ENCODE measurements at places on chromosomes 4 and X.

DNA sequence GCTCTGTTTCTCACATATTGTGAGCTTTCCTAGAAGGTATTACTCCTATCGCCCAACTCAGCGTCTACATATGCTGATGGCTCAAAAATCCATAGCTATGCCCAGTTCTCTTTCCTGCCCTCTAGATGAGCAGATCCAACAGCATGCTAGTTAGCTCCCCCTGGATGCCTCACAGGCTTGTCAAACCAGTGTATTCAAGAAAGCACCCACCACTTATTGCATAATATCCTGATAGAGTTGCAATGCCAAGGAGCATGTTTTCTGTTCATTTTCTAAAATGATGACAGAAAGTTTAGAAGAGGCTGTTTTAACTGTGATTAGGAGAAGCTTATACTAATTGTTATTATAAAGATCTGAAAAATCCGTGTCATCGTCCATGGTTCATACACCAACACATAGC is 1.9 kb upstream of the PACRGL start:
- no peak for DNase-seq

GRCh38 chrX:18696653-18697052 is 10.8 kb upstream of the PPEF1 start:
- DNase-seq: no peak

GRCh38 chr4:56307423-56307822 is 79.9 kb downstream of the AASDH start:
- no peak for DNase-seq

- DNase-seq: no peak
Measured at GRCh38 chr4:110104661-110105060, 93.8 kb downstream of the ELOVL6 start.

GRCh38 chr4:84024405-84024804 is 474.7 kb downstream of the NKX6-1 start:
- DNase-seq: no peak

GRCh38 chr4:115873048-115873447 is 759.6 kb upstream of the NDST4 start:
- no peak for DNase-seq

DNA sequence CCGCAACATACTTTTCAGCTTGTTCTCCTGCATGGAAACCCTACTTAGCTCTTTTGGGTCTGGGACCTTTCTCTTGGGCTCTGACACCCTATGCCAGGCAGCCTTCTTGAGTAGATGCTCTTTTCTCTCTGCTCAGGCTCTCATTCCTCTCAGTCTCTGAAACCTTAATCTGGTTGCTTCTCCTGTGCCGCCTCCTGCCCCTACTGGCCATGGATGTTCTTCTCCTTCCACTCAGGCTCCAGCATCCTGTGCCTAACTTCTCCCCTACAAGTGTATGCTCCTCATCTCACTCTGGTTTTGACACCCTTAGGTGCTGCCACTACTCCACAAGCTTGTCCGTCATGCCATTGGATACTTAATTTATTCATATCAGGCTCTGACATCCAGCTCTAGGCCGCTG is 15.2 kb downstream of the BLTP1 start:
- no peak for DNase-seq

DNA sequence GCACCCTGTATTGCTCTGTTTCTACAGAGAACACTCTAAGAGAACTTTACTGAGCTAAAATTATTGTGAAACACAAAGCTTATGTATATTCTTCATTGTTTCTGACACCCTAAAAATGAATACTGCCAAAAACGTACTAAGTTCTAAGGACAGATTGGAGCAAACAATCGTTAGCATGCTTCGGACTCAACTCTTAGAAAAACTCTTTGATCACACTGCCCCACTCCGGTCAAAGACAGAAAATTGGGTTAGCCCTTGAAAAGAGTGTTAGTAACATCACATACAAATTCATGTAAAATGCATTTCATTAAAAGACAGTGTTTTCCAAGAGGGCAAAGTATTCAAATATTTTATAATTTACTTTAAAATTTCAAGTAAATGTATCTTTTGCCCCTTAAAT is 177.4 kb downstream of the DCHS2 start:
- DNase-seq: no peak

GRCh38 chr4:170089274-170089667 is 485 bp downstream of the AADAT start:
- DNase-seq: no peak

GRCh38 chr4:821181-821591 is 4.7 kb downstream of the CPLX1 start:
- DNase-seq: no peak

GRCh38 chr4:169840554-169840953 is 82.8 kb upstream of the HPF1 start:
- no peak for DNase-seq

- no peak for DNase-seq
Measured at GRCh38 chr4:82463221-82463620, 32.8 kb downstream of the ENOPH1 start.

GRCh38 chrX:24080704-24081103 is 25.9 kb downstream of the EIF2S3 start:
- DNase-seq: no peak

- DNase-seq: no peak
Measured at GRCh38 chr4:183329954-183330742, 7.9 kb upstream of the CLDN24 start.

DNA sequence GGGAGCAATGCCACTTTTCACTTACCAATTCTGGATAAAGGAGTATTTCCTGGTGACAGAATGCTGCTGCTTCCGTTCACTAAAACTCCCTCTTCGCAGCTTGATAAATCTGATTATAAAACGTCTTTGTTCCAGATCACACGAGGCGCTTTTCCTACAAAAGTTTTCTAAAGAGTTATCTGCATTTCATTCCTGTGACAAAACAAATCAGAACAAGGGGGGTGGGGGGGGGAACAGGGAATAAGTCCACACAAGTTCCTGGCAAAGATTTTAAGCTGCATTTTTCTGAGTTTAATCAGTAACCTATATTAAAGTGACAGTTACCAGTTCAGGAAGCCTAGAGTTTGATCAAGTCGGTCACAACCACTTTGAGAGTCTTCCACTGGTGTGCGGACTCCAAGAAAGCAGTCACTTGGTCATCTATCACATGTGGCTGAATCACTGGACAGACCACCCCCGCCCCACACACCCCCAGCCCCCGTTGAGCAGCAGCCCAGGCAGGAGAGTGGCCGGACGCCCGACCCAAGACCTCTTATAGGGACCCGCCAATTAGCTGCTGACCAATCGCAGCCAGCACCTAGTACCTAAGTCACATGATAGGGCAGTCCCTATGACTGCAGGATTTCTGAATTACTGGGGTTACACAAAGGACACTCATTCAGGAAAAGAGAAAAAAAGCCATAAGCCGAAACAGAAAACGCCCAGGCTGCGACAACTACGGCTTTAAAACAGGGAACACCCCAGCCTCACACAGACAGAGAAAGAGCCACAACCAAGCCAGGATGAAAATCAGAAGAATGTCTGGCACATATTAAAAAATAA is 569.3 kb upstream of the DIPK2B start:
- peak; percentile 54 for DNase-seq

- no peak for DNase-seq
Measured at GRCh38 chr4:185700048-185700447, 111.9 kb downstream of the SORBS2 start.

DNA sequence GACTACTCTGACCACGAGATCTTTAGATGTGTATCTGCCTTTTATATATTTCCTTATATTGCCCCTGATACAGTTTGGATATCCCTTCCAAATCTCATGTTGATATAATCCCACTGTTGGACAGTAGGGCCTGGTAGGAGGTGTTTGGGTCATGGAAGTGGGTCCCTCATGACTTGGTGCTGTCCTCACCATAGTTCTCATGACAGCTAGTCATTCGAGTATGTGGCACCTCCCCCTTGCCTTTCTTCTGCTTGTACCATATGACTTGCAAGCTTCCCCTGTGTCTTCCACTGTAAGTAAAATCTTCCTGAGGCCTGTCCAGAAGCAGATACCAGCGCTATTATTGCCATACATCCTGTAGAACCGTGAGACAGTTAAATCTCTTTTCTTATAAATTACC is 145.3 kb downstream of the ZNF518B start:
- no peak for DNase-seq

DNA sequence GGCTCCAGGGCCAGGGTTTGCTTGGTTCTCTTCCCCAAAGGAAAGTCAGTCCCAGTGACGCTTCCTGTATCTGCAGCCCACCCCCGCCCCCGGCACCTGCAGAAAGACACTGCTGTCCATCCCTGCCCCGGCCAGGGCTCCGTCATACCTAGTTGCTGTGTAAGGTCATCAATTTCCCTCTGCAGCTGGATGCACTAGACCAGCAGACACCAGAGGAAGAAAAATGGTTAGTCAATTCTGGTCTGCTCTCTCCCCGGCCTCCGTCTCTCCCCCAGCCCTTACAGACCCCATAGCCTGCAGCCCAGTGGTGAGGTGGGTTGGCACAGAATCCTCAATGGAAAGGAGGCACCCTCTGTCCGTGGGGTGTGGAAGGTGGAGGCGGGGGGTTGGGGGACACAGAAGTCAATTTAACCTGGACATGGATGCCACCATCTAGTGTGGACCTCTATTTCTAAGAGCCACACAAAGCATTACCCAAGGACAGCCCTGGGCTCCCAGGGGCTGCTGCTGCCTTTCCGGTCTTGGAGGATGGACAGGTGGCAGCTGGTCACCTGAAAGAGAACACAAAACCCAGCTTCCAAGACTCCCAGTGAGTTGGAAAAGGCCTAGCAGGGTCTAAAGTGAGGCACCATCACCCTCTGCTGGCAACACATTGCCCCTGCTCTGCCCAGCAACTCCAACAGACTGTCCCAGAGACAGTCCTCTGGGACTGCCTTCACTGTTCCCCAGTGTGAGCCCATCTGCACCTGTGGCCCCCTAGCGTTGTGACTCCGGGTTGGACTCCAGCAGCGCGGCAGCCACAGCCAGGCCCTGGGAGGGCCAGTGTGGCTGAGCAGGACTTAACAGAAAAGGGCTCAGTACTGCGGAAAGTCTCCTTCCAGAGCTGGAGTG is 40.2 kb upstream of the NHSL2 start:
- no peak for DNase-seq

DNA sequence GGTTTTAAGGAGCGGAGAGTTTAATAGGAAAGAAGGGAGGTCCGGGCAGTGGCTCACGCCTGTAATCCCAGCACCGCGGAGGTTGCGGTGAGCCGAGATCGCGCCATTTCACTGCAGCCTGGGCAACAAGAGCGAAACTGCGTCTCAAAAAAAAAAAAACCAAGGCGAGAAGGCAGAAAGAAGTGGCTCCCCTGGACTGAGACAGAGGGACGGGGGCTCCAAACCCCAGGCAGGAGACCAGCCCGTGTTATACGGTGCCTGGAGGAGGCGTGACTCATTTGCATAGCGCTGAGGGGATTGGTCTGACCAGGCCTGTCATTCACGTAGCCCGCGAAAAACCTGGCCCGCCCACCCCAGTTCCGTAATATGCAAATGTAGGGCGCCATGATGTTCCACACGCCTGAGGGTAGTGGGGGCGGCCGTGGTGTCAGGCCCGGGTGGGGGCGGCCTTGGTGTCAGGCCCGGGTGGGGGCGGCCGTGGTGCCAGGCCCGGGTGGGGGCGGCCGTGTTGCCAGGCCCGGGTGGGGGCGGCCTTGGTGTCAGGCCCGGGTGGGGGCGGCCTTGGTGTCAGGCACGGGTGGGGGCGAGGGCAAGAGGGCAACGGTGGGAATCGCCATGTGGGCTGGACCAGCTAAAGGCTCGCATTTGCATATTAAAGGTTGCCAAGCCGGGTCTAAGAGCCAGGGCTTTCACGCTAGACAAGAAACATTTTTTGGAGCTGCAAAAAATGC is 2.1 kb downstream of the PLCXD1 start:
- peak; percentile 93 for DNase-seq

DNA sequence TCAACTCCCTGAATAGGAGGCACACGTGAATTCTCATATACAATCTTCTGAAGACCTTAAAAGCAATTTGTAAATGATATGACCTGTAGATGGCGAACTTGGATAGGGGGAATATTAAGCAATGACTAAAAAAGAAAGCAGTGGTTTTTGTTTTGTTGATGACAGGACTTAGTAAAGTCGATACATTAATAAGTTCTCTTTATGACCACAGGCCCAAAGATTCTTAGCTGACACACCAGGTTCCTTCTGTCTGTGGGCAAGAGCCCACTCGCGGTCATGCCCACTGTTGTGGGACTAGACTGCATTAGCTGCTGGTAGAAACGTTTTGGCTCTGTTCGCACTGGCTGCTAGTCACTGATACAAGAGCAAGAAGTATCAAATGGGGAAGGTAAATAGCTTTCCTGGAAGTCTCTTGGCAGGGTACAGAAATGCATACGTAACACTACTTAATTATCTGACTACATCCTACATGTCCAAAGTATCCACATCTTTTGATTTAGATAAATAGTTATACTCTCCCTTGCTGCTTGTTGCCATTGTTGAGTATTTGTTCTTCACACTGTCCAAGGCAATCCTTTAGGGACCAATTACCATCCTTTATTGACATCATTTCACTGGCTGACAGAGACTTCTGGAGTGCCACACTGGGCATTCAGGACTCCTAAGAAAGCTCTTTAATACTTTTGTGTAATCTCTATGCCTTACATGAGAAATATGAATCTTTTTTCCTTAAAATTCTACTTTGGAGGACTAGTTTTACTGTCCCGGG is 31.0 kb downstream of the ALPK1 start:
- no peak for DNase-seq

- no peak for DNase-seq
Measured at GRCh38 chr4:20109391-20109790, 142.3 kb upstream of the SLIT2 start.

GRCh38 chr4:30920043-30920442 is 199.9 kb downstream of the PCDH7 start:
- no peak for DNase-seq

DNA sequence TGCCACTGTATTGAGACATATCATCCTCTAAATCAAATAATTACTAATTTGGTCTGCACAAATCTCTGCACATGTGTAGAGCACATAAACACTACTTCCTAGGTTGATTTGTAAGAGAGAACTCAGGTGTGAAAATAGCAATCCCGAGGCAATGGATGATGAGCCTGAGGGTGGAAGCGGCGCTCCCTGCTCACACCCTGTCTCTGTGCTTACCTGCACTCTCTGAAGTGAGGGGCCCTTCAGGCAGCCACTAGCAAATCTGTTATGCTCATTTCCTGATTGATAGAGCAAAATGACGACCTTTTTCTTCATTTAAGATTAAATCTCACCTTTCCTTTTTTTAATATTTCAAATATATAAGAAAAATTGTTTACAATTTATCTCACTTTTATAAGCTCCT is 1995.7 kb upstream of the AGA start:
- no peak for DNase-seq

- peak; percentile 31 for DNase-seq
Measured at GRCh38 chrX:73214426-73215094, at the start of gene NAP1L2. Gene NAP1L2, minus strand, starts transcription at chrX:73214851. Its CDS starts 359 bp downstream, at chrX:73214492.

DNA sequence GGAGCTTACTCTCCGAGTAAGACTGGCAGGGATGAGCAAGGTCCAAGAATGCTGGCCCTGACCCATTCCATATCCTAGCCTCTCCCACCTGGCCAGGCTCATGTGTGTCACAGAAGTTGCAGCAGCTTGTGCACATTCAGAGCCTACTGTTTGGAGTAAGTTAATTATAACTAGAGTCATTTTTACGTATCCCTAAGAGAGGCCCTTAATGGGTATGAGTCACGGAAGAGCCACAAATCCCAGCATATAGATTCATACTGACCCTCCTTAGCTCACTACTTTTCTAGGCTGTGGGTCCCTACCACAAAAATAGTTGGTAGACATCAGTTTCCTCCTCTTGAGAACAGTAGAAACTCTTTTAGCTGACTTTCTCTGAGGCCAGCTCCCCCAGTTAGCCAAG is 118.3 kb upstream of the FRG1 start:
- no peak for DNase-seq

All from stimulated activated CD4-positive, alpha-beta T cell treated with anti-CD3 and anti-CD28 coated beads, Interleukin-1b, Interleukin-23, amount 100 ng/mL, for 48 hours (primary cell).